ENCODE measurements at places on chromosomes 5 and 9. TPM values are rescaled to one million over a fixed set of nuclear protein-coding genes. Genes with fewer than 3 reads are reported as not detected.

GRCh38 chr9:81607593-81608288 lies 81.6 kb downstream of the TLE1 start:
- H3K27me3 ChIP-seq, result no peaks in the 10 kb centered on the region
- H3K36me3 ChIP-seq, result peaks cover 86% of the 10 kb centered on the region
- H3K4me1 ChIP-seq, result no peaks in the 10 kb centered on the region
- DNase-seq, result no peak
- H3K27ac ChIP-seq, result no peak overlapping the region

GRCh38 chr5:55897905-55898304 lies 46.7 kb downstream of the IL31RA start:
- no peak overlapping the region for H3K27ac ChIP-seq
- H3K4me1 ChIP-seq, result no peaks in the 10 kb centered on the region
- H3K36me3 ChIP-seq, result no peaks in the 10 kb centered on the region
- no peak overlapping the region for H3K4me3 ChIP-seq
- no peak for DNase-seq

DNA sequence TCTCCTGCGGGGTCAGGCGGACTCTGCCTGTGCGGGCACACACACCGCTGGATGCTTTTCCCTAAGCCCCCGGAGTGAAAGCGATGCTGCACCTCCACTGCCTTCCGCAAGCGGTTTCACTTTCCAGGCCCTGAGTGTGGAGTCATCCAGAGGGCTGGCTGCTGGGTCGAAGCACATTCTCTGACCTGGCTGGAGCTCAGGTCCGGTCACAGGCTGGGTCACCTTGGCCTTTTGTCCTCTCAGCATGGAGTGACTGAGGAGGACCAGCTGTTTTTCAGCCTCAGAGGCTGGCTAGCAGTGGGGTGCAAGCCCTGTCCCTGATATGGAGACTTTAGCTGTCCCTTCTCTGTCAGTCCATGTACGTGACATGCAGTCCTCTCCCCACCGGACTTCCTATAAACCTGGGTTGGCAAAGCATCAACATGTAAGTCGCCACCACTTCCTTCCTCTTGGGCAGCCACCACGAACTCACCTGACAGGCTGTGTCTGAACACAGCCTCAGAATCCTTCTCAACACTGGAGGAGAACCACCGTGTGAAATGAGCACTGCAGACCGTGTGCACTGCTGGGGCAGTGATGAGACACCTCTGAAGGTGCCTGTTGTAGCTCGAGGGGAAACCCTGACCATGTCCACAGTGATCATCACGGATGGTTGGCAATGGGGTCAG lies 51.3 kb downstream of the GADD45G start:
- H3K36me3 ChIP-seq, result no peaks in the 10 kb centered on the region
- H3K4me1 ChIP-seq, result peaks cover 3% of the 10 kb centered on the region
- no peak overlapping the region for H3K27ac ChIP-seq
- peak; percentile 47 for DNase-seq

DNA sequence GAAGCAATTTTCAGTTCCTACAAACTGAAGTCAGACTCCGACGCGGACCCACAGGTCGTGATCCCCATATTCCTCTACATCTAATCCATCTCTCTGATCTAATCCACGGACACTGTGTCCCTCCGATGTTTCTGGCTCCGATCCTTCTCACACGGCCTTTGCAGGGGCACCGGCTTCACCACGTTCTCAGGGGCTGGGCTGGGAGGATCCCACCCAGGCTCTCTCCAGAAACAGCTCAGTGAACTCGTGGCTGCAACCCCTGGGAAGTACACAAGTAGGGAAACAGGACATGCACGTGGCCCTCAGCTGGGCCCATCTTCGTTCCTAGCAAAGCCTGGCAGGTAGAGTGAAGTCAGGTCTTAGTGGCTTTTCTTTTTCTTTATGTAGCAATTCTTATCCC lies 49.1 kb upstream of the OLFM1 start:
- no peaks in the 10 kb centered on the region for H3K4me1 ChIP-seq
- no peak overlapping the region for H3K27ac ChIP-seq
- H3K27me3 ChIP-seq, result no peaks in the 10 kb centered on the region

GRCh38 chr5:108749128-108749861 lies 1.6 kb downstream of the FER start:
- no peaks in the 10 kb centered on the region for H3K36me3 ChIP-seq
- no peaks in the 10 kb centered on the region for H3K27me3 ChIP-seq
- peak overlapping the region; percentile 96 for H3K4me3 ChIP-seq
- no peak for DNase-seq
- H3K27ac ChIP-seq, result peak overlapping the region; percentile 65

DNA sequence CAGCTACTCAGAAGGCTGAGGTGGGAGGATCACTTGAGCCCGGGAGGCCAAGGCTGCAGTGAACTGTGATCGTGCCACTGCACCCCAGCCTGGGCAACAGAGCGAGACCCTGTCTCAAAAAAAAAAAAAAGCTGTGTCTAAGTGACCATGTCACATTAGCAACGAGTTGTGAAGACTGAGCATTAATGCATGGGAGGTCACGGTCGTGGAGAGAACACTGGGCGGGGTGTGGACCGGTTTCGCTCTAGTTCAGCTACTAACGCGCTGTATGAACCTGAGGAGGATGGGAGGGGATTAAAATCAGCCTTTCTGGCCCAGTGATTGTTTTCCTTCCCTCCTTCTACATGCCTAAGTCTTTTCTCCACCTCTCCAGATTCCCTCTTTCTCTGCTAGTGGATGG lies 56.7 kb upstream of the CARTPT start:
- no peak for DNase-seq
- no peaks in the 10 kb centered on the region for H3K27me3 ChIP-seq
- H3K4me1 ChIP-seq, result no peaks in the 10 kb centered on the region
- H3K36me3 ChIP-seq, result peaks cover 3% of the 10 kb centered on the region
- H3K4me3 ChIP-seq, result no peak overlapping the region
- H3K27ac ChIP-seq, result no peak overlapping the region

GRCh38 chr9:100441911-100442361 lies 15.0 kb downstream of the MSANTD3 start:
- H3K27ac ChIP-seq, result no peak overlapping the region
- DNase-seq, result peak; percentile 58
- H3K4me1 ChIP-seq, result no peaks in the 10 kb centered on the region
- peaks cover 10% of the 10 kb centered on the region for H3K36me3 ChIP-seq
- no peaks in the 10 kb centered on the region for H3K27me3 ChIP-seq
- no peak overlapping the region for H3K4me3 ChIP-seq

The SLC6A3 gene
- total RNA-seq, result 0.08 TPM

The MLANA gene
- not detected for total RNA-seq

The SLC25A2 gene
- not detected for total RNA-seq

The PDGFRB gene
- total RNA-seq, result 4.1 TPM

The CCIN gene
- 0.27 TPM for total RNA-seq

Measured in endodermal cell (in vitro differentiated cells).